ENCODE measurements at places on chromosomes 4 and X.

DNA sequence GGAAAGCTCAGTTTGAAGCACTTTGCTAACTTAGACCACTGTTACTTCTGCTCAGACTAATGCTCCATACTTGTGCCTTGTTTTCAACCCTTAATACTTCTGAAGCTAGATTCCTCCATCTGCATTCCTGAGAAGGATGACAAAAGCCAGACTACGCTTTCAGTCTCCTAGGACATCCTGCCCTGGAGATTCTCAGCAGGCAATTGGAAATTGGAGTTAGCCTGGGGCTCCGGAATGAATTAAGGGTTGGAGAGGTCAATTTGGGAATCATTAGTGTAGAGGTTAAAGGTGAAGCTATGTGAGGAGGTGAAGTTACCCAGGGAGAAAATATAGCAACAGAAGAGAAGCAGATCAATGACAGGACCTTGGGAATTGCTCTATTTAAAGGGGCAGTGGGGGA, 215.9 kb upstream of the MBNL3 start:
- no peak for DNase-seq

DNA sequence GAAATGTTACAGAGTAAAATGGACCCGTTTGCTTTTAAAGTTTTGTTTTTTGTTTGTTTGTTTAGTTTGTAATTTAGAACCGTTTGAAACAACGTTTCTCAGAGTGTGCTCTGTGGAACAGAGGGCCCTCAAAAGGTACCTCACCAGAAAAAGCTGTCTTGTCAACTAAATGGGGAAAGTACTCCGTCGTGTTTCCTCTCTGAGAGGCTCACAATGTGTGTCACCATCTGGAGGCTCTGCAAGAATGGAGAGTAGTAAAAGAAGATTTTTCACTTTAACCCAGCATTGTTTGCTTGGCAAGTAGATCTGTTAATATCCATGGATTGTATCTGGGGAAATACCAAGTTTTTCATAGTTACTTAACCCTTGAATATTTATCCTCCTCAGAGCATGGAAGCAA, 1.5 kb upstream of the ENPEP start:
- no peak for DNase-seq

GRCh38 chr4:18734405-18734804, 712.9 kb upstream of the LCORL start:
- DNase-seq, result no peak

DNA sequence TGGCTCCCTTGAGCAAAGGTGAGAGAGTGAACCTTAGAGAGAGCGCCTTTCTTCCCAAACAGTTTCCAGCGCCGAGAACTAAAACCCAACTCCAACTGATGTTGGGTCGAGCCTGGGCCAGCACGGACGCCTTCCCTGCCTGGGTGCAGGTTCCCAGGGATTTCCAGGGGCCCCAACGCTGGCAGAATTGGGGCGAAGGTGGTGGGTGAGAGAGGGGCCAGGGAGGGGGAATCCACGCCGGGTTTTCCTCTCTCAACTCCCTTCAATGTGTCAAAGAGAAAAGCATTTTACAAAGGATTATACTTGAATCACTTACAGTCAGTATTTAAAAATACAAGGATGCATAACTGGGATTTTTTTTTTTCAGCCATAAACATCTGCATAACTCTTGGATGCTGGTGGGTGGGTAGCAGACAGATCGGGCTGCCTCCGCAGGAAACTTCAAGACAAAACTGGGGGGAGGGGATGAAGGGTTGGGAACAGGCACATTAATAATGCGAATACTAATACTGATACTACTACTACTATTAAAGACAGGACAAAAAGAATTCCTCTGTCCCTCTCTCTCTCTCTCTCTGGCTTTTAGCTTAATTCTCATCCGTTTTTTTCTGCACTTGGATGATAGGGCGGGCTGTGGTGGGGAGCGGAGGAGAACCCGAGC, 1.3 kb upstream of the ARX start:
- no peak for DNase-seq

DNA sequence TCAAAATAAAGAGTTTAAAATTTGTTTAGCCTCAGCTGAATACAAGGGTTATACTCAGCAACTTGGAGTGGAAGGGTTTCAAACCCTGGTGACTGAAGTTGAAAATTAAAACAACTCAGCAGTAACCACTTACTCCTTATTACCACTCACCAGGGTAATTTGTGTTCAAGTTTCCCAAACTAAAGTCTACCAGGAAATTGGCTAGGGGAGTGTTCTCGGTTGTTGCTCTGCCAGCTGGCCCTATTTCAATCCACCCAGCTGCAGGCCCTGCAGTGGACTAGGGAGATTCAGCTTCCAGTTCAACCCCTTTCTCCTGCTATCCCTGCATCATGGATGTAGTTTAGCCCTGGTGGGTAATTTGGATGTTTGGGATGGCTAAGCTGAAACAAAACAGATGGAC, 37.8 kb upstream of the EXOC1L start:
- no peak for DNase-seq

DNA sequence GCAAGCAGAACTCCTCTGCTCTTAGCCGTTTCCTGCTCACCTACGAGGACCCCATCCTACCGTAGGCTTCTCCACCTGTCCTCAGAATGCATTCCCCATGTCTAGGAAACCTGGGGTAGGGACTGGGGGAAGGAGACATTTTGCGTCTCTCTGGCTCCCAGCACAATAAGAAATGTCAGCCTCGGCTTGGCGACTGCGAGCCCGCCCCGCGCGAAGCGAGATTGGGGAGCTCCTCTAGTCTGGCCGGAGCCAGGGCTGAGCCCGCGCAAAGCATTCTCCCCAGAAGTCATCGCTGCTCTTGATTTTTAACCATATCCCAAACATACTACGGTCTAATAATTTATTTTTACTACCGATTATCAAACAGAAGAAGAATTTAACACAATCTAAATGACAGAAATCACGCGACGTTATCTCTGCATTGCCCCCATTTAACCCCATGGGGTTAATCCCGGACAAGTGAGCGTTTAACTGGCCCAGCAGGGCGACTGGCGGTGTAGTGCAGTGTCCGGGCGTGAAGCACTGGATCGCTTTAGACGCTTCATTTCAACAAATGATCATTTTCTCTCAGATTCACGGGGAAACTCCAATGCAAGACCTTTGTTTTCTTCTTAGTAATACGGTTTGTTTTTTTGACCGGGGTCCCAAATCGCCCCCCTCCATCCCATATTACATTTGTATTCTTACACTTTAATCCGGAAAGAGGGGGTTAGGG, 8.0 kb upstream of the PITX2 start:
- no peak for DNase-seq

- DNase-seq, result no peak
These were observed 31.5 kb downstream of the PPP3CA start for GRCh38 chr4:101315786-101316185.

DNA sequence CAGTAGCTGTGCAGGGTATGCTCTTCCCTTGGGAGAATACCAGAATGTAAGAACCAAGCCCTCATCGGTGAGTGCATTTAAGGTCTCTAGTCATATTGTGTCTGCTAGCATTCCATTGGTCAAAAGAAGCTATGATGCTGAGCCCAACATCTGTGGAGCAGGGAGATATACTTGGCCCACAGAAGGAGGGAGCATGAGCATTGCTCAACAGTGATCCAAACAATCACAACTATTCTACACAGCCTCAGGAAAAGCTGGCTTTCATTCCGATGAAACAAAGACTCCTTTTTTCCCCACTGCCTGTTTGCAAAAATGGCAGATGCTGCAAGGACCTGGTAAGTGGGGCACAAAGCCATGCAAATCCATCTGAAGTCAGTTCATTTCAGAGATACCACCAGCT, 80.6 kb upstream of the DHX15 start:
- no peak for DNase-seq

- DNase-seq, result no peak
These were observed 3.9 kb downstream of the FGB start for GRCh38 chr4:154566639-154567204.

- no peak for DNase-seq
These were observed 253.8 kb upstream of the DMD start for GRCh38 chrX:33465137-33465536.

- no peak for DNase-seq
These were observed 172.7 kb downstream of the BTC start for GRCh38 chr4:74621616-74622015.

DNA sequence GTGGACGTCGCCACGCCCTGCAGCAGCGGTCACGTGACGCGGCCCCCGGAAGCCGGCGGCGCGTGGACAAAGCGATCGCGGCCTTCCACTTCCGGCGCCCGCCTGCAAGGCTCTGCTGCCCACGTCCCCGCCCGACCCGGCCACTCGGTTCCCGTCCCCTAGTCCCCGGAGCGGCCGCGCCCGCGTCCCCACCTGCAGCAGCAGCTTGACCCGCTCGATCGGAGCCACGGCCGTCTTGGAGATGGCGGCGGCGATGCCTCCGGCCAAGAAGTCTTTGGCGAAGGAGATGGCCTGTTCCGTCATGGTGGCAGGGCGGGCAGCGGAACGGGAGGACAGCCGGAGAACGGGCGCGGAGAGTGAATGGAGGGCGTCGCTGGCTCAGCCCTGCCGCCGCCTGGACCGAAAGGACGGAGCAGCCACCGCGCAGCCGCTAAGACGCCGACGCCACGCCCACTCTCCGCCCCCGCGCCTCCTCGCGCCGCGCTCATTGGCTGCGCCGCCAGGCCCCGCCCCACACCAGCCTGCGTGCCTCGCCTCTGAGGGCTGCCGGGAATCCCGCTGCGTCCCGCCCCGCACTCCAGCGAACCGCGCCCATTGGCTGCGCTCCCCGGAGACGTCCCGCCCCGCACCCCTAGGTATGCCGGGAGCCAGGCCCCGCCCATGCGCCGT, at the start of gene SLC25A6:
Gene SLC25A6 (minus strand): TSS at position 407 of the 669 bp plus-strand sequence. CDS start 104 bp downstream, at position 303.
- peak; percentile 99 for DNase-seq

DNA sequence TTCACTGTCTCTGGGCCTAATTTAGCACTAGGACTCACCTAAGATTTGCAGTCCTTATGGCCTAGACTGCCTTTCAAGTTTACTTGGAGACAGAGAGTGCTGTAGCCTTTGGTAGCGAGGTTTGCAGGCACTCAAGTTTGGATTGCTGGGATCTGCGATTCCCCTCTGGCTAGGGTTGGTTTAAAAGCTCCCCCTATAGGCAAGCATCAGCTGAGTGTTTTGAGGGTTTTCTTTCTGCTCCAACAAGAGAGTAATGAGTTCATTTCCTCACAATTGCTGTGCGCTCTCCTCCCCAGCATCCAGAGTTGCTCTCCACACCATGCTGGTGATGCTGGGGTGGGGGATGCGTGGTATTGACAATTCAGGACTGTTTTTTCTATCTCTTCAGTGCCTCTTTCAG, 206.9 kb downstream of the GLUD2 start:
- no peak for DNase-seq

DNA sequence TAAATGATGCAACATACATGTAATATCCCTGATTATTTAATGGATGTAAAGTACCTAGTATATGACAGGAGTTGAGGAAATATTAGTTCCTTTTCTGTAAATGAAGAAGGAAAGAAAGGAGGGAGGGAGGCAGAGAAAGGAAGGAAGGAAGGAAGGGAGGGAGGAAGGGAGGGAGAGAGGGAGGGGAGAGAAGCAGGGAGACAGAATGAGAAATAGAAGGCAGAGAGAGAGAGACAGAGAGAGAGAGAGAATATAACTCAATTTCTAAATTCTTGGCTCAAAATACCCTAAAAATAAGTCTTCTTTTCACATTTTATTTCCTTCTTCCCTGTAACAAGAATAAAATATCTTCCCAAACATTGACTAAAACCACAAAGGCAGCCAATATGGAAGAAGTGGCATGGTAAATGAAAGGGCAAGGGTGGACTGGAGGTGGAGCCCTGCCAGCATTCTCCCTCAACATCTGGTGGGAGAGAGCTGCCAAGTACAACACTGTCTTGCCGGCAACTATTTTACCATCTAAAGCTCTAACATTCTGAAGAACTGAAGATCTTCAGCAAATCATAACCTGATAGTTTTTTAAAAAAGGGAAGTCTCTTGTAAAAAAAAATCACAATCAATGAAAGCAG, 245.1 kb downstream of the PPP3CA start:
- no peak for DNase-seq

DNA sequence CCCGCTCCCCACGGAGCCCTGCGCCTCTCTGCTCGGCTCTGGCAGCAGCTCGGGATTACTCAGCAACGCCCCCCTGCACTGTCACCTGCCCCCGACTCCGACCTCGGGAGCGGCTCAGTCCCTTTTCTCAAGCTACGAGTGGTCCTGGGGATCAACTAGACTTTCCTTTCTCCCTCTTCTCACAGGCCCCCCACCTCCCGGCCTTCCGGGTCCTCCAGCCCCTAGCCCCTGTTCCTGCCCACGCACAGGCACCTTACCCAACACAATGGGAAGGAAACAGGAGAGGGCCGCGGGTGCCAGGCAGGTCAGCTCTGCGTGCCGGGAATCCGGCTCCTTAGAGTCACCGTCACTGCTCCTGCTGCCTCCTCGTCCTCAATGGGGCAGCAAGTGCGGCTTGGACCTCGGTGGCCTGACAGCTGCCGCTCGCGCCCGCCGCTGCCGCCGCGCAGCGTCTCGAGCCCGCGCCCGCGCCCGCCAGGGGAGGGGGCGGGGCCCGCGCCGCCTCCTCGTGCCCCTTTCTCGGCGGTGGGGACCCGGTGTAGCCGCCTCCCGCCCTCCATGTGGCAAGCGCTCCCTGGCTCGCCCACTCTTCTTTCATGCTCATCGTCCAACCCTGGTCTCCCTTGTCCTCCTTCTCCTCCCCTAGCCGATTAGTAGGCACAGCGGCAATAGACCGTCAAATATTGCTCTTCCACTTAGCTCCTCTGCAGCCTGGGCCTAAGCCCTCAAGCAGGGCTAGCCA, at the start of gene RAB9B:
Gene RAB9B (minus strand): TSS at position 455 of the 742 bp plus-strand sequence. CDS start 6,473 bp downstream, outside the sequence.
- peak; percentile 51 for DNase-seq

DNA sequence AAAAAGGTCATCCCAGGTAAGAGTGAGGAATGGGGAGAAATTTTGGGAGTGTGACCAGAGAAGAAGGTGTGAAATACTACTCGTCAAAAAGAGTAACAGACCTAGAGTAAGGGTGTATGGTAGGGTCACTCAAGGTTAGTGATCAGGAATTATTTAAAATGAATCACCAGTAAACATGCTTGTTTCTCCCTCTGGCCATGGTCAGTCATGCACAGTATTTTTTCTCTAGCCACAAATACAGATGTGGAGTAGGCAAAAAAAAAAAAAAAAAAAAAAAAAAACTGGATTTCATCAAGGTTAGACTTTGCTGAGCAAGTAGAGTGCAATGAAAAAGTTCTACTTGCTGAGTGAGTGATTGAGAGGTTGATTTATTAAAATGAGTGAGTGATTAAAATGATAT, 34.2 kb upstream of the SLIT2 start:
- DNase-seq, result no peak

- no peak for DNase-seq
These were observed 19.2 kb upstream of the SLC6A14 start for GRCh38 chrX:116417214-116417613.

- no peak for DNase-seq
These were observed 38.1 kb upstream of the STIM2 start for GRCh38 chr4:26822546-26822945.

DNA sequence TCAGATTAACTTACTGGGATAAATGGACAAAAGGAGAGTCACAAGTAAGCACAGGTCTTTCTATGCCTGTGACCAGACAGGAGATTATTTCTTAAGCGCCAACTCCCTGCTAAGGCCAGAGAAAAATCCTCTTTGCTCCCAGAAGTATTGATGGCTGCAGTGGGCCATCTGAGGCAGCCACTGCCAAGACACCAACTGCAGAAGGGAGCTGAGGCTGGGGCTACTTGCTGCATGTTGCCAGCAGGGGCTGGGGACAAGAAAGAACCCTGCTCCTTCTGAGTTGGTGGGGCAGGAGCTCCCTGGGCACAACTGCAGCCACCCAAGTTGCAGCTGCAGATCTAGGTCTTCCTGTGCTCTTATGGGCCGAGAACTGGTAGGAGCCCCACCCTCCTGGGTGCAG, 1075.3 kb downstream of the PCDH18 start:
- no peak for DNase-seq

- DNase-seq, result no peak
These were observed 141.4 kb upstream of the PAK3 start for GRCh38 chrX:110954428-110955100.

Data from central memory CD4-positive, alpha-beta T cell (primary cell).